ENCODE measurements at places on chromosomes 1 and 21.
A peak's percentile ranks its signal among the peaks of the same experiment; 100 is the strongest.

- no peak for DNase-seq
Observed at GRCh38 chr1:82534996-82535395, 734.3 kb downstream of the ADGRL2 start.

- DNase-seq, result peak; percentile 49
Observed at GRCh38 chr1:149978547-149979023, 31.9 kb downstream of the OTUD7B start.

- no peak for DNase-seq
Observed at GRCh38 chr1:63858153-63858552, 84.3 kb downstream of the ROR1 start.

DNA sequence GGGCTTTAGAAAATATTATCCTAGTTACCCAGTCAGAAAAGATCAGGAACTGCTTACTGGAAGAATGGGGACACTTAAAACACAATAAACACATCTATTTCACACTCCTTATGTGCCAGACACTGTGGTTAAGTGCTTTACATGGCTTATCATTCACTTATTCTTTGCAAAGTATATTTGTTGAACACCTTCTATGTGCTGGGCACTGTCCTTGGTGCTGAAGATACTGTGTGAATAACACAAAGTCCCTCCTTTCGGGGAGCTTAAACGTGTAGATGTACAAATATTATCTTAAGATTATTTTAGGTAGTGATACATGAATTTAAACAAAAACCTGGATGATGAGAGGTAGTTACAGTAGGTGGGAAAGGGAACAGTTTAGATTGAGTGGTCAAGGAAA lies 169.3 kb downstream of the ST6GALNAC5 start:
- no peak for DNase-seq

DNA sequence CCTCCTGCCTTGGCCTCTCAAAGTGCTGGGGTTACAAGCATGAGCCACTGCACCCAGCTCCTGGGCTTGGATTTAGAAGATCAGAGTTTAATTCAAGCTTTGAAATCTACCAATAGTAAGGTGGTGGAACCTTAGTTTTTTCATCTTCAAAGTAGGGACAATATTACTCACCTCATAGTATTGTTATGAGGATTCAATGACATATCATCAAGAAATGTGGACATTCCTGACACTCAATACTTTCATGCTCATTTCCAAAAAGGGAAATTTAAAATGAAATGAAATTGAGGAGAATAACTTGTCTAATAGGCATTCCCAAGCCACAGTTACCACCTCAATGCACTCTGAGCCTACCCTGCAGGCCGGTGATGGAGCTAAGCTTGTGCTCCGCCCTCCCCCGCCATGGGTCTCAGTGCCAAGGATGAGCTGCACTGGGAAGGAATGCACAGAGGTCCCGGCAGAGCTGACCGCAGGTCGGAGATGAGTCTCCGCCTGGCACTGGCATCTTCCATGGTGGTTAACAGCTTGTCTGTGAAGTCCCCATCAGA lies 56.5 kb upstream of the BCAR3 start:
- no peak for DNase-seq

- no peak for DNase-seq
Observed at GRCh38 chr21:44299085-44299457, 782 bp upstream of the PFKL start.

GRCh38 chr1:231523816-231524215 lies 4.7 kb upstream of the TSNAX start:
- DNase-seq, result no peak
